ENCODE measurements at places on chromosomes 6 and 20. TPM values are rescaled to one million over a fixed set of nuclear protein-coding genes. Genes with fewer than 3 reads are reported as not detected.
A peak's percentile ranks its signal among the peaks of the same experiment; 100 is the strongest.

Gene RBPJL
- total RNA-seq = not detected

Gene MATN4
- total RNA-seq = 0.31 TPM

Gene LGSN
- total RNA-seq = not detected

Gene MYO6
- 6.8 TPM for total RNA-seq

Gene LPA
- total RNA-seq = not detected

Gene RWDD1
- total RNA-seq = 36.5 TPM

DNA sequence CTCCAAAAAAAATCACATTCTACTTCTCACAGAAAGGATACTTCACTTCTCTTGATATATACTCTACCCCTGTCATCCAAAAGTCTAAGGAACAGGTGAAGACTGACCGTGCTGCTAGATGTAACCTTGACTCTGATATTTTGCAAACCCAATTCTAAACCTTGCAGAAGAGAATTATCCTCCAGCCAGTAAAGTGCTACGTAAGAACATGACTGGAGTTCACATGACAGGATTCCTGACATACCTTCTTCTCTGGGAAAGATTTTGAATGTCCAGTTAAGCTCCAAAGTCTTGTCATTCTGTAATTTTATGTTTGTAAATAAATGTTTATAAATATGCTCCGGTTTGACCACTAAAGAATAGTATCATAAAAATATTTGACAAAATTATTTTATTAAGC lies 35.8 kb downstream of the BTBD9 start:
- H3K4me1 ChIP-seq = no peaks in the 10 kb centered on the region
- no peak overlapping the region for H3K4me3 ChIP-seq
- no peaks in the 10 kb centered on the region for H3K36me3 ChIP-seq
- H3K27me3 ChIP-seq = no peaks in the 10 kb centered on the region
- no peak overlapping the region for H3K27ac ChIP-seq
- DNase-seq = no peak

DNA sequence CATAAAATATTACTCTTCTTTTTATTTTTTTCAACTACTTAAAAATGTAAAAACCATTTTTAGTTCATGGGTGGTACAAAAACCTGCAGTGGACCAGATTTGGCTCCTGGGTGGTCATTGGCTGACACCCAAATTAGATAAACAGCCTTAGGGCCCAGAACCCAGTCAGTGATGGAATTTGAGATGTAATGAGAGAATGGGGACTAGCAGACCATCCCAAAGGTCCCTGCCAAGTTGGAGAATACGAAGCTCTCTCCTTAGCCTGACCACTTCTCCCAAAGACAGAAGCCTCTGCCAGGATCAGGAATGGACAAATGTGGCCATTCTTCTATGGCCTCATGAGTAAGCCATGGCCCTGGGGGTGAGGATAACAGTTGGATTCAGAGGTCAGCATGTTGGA lies 194.7 kb downstream of the NFATC2 start:
- DNase-seq = no peak
- no peaks in the 10 kb centered on the region for H3K27me3 ChIP-seq
- no peaks in the 10 kb centered on the region for H3K4me1 ChIP-seq
- no peak overlapping the region for H3K27ac ChIP-seq

DNA sequence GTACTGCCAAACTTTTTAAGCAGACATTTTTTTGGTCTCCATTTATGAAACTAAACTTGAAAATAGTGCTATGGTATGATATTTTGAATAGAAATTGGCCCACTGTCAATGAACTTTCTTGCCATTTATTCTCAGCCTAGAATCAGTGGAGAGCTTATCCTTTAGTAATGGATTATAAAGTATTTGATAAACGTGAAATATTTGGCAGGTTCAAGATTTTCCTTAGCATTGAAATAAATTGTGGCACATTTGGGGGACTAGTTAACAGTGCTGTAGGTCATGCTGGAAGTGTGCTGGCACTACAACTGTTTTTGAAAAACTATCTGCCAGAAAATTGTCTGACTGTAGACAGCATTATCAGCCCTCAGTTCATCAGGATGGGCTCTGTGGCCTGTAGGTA lies 2.1 kb downstream of the PRSS35 start:
- no peak overlapping the region for H3K4me3 ChIP-seq
- DNase-seq = no peak
- H3K27ac ChIP-seq = no peak overlapping the region
- no peaks in the 10 kb centered on the region for H3K36me3 ChIP-seq
- peaks cover 31% of the 10 kb centered on the region for H3K27me3 ChIP-seq
- H3K4me1 ChIP-seq = no peaks in the 10 kb centered on the region

DNA sequence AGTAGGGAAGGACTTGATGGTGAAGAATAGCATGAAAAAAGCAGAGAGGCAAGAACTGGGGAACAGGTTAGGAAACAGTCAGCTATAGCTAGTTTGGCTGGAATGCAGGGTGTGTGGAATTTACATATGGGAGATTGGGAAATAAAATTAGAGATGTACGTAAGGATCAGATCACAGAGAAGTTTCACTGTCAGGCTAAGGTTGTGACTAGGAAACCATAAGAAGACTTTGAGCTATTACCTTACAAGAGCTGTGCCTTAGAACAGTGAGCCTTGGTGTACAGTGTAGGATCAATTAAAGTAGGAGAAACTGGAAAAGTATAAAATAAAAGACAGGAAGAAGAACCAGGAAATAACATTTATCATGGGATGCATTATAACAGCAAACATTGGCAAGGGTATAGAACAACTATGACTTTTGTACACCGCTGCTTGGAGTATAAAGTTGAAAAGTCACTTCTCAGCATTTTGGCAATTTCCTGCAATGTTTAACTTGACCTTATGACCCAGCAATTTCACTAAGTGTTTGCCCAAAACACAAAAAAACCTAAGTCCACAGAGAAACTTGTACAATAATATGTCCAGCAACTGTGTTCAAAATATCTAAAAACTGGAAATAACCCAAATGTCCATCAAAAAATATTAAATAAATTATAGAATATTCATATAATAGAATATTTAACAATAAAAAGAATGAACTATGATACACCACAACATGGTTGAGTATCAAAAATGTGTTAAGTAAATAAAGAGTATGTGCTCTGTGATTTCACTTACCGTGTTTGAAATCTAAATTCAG lies 31.2 kb upstream of the SPTLC3 start:
- no peaks in the 10 kb centered on the region for H3K36me3 ChIP-seq
- peaks cover 21% of the 10 kb centered on the region for H3K27me3 ChIP-seq
- no peak for DNase-seq
- H3K4me1 ChIP-seq = no peaks in the 10 kb centered on the region
- no peak overlapping the region for H3K27ac ChIP-seq
- H3K4me3 ChIP-seq = no peak overlapping the region

GRCh38 chr6:67680297-67680932 lies 954.7 kb upstream of the ADGRB3 start:
- no peak overlapping the region for H3K27ac ChIP-seq
- no peaks in the 10 kb centered on the region for H3K4me1 ChIP-seq
- DNase-seq = no peak
- H3K4me3 ChIP-seq = no peak overlapping the region
- H3K27me3 ChIP-seq = no peaks in the 10 kb centered on the region

- H3K4me1 ChIP-seq = no peaks in the 10 kb centered on the region
- H3K27ac ChIP-seq = no peak overlapping the region
- no peaks in the 10 kb centered on the region for H3K36me3 ChIP-seq
- DNase-seq = no peak
- H3K27me3 ChIP-seq = no peaks in the 10 kb centered on the region
- H3K4me3 ChIP-seq = no peak overlapping the region
These were observed 748.6 kb upstream of the HS3ST5 start for GRCh38 chr6:115091461-115091860.

DNA sequence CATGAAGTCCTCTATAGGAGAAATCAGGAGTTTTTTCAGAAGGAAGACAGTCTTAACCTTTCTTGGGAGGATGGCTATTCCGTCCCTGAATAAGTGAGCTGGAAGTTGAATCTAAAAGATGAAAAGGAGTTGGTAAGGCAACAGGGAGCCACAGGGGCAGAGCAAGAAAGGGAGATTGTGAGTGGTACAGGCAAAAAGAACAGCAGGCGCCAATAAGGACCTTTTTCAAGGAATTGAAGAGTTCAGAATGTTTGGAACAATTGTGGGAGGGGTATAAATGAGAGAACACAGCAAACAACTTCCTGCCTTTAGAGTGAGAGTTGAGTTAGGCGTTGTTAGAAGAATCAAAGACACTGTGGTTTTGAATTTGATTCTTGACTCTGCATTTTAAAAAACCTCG lies 1003.7 kb downstream of the EPHA7 start:
- no peaks in the 10 kb centered on the region for H3K27me3 ChIP-seq
- no peak for DNase-seq
- H3K4me3 ChIP-seq = no peak overlapping the region
- no peak overlapping the region for H3K27ac ChIP-seq

DNA sequence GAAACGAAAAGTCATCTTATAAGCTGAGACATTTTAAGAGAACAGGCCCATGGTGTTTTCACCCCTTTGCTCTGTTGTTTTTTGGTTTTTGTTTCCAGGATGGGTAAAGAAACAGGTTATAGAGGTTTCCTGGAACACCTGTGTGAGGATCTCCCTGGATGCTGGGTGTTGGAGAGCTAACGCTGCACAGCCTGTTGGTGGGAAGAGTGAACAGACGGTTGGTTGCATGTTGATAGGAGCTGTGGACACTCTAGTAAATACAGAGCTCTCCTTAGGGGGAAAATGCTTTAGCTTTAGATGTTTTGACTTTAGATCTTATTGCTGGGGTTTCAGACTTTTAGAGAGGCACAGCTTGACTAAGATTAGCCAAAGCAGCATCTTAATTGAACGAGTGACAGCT lies 235.2 kb downstream of the SOX4 start:
- DNase-seq = no peak
- no peak overlapping the region for H3K4me3 ChIP-seq
- peaks cover 6% of the 10 kb centered on the region for H3K27me3 ChIP-seq
- H3K4me1 ChIP-seq = peaks cover 3% of the 10 kb centered on the region
- no peak overlapping the region for H3K27ac ChIP-seq
- H3K36me3 ChIP-seq = no peaks in the 10 kb centered on the region

GRCh38 chr20:58921564-58921963 lies 59.5 kb upstream of the NELFCD start:
- H3K4me3 ChIP-seq = no peak overlapping the region
- no peaks in the 10 kb centered on the region for H3K4me1 ChIP-seq
- H3K36me3 ChIP-seq = no peaks in the 10 kb centered on the region
- H3K27ac ChIP-seq = no peak overlapping the region
- DNase-seq = no peak

- DNase-seq = no peak
- H3K27ac ChIP-seq = peak overlapping the region; percentile 2
- peaks cover 49% of the 10 kb centered on the region for H3K4me1 ChIP-seq
- no peaks in the 10 kb centered on the region for H3K36me3 ChIP-seq
- peak overlapping the region; percentile 66 for H3K4me3 ChIP-seq
These were observed 10.8 kb upstream of the ARMC2 start for GRCh38 chr6:108837236-108837971.

DNA sequence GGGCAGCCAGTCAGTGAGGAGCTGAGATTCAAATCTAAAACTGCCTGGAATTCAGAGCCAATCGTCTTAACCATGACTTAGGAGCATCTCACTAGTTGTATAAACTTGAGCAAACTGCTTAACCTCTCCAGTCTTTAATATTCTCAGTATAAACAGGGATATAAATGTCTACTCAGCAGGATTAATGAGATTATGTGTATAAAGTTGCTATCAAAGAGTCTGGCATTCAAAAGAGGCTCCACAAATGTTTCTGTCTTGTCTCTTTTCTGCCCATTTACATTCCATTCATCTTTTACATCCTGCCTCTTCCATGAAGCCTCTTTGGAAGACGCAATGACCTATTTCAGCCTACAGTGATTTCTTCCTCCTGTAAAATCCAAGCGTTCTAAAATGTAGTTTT lies 66.9 kb downstream of the BLOC1S5 start:
- no peaks in the 10 kb centered on the region for H3K27me3 ChIP-seq
- H3K4me1 ChIP-seq = no peaks in the 10 kb centered on the region
- DNase-seq = no peak
- no peak overlapping the region for H3K4me3 ChIP-seq
- H3K36me3 ChIP-seq = peaks cover 4% of the 10 kb centered on the region

DNA sequence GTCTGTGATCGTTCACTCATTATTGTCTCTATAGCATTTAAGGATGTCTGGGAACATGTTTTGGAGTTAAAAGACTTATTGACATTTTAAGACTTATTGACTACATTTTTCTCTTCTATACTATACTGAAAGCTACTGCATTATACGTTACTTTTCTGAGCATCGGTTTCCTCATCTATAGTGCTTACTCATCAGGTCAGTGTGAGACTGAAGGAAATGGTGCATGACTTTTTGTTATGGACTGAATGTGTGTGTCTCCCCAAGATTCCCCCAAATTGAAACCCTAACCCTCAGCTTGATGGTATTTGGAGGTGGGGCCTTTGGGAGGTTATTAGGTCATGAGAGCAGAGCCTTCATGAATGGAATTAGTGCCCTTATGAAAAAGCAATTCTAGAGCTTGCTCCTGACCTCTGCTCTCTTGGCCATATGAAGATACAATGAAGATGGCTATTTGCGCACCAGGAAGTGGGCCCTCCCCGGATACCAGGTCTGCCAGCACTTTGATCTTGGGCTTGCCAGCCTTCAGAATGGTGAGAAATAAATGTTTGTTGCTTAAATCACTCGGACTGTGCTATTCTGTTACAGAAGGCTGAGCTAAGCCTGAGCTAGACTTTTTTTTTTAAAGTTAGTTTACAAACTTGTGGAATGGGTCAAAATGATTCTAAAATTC lies 243.7 kb upstream of the RREB1 start:
- no peak overlapping the region for H3K4me3 ChIP-seq
- no peak for DNase-seq
- H3K27ac ChIP-seq = no peak overlapping the region
- no peaks in the 10 kb centered on the region for H3K4me1 ChIP-seq

- no peak for DNase-seq
- H3K27ac ChIP-seq = no peak overlapping the region
- H3K4me1 ChIP-seq = no peaks in the 10 kb centered on the region
These were observed 500.1 kb upstream of the JAG1 start for GRCh38 chr20:11173916-11174315.

GRCh38 chr20:12592756-12593155 lies 416.0 kb upstream of the SPTLC3 start:
- H3K4me3 ChIP-seq = no peak overlapping the region
- H3K27ac ChIP-seq = no peak overlapping the region
- H3K4me1 ChIP-seq = no peaks in the 10 kb centered on the region

DNA sequence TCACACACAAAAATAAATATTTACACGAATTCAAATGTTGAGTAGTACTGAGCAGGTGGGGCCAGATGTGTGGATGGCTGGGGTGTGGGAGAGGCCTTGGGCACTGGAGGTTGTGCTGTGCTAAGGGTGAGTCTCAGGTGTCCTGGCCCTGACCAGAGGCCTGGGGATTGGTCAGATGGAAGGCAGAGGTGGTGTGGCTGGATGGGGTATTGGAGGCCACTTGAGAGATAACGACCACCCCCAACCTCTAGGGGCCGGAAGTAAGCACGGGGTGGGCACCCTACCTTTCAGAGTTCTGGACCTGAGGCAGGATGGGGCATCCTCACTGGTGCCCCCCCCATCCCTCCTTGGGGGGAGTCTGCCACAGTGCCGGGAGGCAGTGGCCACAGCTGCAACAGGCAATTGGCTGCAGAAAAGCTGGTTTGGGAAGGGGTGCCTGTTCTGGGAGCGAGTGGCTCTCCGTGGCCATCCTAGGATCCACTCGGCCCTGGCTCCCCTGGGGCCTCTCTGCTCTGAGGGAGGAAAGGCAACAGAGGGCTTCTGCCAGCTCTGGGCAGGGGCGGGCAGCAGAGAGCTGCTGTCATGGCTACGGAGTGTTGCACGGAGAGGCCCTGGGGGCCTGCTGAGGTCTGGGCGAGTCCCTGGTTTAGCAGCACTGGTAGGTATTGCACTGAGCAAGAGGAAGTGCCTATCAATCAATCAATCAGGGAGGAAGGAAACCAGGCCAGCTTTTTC lies 87.6 kb downstream of the ASXL1 start:
- no peaks in the 10 kb centered on the region for H3K27me3 ChIP-seq
- H3K4me3 ChIP-seq = peak overlapping the region; percentile 21
- peak; percentile 49 for DNase-seq
- peaks cover 27% of the 10 kb centered on the region for H3K4me1 ChIP-seq
